ENCODE measurements at places on chromosomes 7 and 10. TPM values are rescaled to one million over a fixed set of nuclear protein-coding genes. Genes with fewer than 3 reads are reported as not detected.

Gene NPSR1
- total RNA-seq = not detected

Gene CCZ1B
- total RNA-seq = 33.5 TPM

Gene SSC4D
- total RNA-seq = 1.3 TPM

Gene MMP21
- not detected for total RNA-seq

Gene CALHM2
- total RNA-seq = 15.2 TPM

Gene SGCE
- total RNA-seq = 23.7 TPM

Gene CALCR
- 0.05 TPM for total RNA-seq

Gene ZNF503
- total RNA-seq = 6.0 TPM

Gene TUBGCP2
- total RNA-seq = 44.7 TPM

Gene KLLN
- 0.27 TPM for total RNA-seq

All from Right ventricle myocardium inferior (tissue), 1 donor.